Activated CD8-positive, alpha-beta memory T cell treated with anti-CD3 and anti-CD28 coated beads for 1 hour (primary cell): ENCODE measurements at places on chromosomes 11 and 22.

DNA sequence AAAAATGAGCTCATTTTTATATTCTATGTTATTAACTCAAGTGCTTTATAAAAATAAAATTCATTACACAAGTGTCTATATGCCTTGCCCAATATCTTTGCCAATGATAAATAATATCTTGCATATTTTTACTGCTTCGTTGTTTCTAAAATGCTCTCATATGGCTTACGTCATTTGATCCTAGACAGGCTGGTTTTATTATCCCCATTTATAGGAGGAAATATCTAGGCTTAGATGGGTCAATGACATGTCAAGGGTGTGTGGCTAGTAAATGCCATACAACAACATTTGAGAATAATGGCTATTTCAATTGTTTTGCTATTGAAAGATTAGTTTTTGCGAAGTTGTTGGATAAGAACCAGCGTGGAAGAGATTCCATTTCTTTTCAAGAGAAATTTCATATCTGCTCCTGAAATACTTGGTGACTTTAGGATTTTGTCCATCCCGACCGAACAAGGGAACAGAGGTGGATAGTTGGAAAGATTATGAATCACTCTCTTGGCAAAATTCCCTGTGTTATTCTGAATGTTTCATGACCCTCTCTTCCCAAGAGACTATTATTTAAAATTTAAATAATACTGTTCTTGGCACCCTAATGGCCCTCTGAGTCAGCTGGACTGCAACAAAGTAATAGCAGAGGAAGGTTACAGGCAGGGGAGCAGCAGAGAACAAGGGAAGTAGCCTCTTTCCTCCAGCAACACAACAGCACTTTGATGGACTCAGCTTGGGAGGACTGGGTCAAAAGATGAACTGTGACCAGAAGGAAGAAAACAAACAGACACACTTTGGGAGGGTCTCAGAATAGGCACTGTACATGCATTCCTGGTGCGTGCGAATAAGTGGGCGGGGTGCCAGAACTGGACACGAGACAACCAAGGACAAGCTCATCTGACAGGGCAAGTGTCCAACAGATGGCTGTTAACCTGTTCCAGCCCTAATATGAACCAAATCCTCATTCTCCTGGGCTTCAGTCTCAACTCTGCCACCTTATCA is 94.5 kb downstream of the ME3 start:
- no peak for DNase-seq

DNA sequence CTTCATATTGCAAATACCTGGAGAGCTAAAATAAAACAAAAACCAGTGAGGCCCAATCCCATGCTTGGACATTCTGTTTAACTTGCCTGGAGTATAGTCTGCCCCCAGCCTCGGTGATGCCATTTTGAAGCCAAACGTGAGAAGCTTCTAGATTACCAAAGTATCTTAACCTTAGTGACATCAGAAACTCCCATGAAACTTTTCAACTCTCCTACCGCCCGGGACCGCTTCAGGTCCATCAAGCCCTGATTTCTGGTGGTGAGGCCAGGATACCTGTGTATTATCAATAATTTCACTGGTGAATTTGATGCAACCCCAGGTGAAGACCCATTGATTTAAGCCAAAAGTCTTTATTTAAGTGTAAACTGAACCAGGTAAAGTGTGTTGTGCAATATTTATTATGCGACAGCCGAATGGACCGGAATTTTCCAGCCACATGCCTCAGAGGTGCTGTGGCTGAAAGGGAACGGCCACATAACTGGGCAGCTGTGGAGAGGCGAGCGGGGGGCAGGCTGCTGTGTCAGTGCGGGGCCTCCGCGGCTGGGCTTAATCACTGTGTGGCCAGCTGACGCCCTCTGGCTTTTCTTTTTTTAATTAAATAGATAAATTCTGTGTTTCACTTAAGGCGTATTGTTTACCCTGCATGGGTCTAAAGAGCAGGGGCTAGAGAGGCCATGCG is 385.5 kb upstream of the B3GAT1 start:
- DNase-seq = no peak

DNA sequence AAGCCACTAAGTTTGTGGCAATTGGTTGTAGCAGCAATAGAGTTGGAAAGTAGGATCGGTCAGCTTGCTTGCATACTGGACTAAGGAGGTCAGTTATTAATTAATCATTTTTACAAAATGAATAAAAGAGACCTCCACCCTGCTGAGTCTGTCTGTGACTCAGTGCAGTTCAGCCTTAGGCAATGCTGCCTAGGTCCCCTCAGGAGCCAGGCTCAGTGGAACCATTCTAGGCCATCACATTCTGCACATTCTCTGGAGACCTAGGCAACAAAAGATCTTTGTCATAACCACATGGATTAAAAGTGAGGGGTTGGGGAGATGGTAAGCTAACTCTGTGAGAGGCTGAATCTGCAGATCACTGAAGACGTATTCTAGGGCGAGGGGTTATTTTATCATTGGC is 178.7 kb upstream of the CADM1 start:
- no peak for DNase-seq

GRCh38 chr11:10857459-10857708 is 469 bp downstream of the ZBED5 start:
- DNase-seq = no peak

DNA sequence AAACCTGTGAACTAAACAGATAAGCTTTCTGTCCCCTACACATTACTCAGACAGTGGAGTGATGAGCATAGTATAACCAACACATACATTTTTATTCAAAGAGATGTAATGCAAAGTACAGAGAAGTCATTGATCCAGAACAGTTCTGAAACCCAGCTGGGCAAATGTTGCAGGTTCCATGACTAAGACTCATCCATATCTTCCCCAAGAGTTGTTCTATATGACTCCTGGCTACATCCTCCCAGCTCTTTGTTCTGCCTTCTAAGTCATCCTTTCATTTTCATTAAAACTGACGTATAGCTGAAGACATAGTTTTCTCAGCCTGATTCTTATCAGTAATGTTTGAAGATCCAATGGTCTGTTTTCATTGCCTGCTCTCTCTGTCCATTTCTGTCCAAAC is 47.3 kb downstream of the PLAAT5 start:
- no peak for DNase-seq

DNA sequence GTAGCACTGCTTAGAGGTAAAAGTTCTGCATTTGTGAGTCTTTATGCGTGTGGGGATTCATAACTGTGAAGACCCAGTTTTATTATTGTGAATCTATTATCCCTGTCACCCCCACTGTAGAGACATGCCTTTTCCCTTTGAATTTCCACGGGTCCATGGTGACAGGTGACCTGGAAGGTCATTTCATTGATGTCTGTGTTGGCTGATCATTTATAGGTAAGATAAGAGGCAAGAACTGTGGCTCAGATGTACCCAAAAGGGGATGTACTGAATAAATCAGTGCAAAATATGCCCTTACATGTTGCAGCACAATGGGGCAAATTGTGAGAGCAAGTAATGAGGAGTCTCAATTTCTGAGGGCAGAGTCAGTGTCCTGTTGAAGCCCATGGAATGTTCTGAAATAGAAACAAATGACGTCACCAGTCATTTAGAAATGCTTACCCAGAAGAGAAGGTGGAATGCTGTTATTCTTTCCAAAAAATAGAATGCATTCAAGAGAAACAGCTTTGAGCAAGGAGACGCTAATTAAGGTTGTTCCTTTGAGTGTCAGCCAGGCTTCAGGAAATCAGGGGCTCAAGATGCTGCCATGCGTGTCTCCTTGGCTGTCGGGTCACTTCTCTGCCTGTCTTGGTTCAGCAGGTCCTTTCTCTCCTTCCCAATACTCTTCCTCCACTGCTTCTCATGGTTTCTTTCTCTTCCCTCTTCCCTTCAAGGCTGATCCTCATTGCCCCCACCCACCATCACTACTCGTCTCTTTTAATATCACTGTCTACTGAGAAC is 118.7 kb upstream of the E2F8 start:
- DNase-seq = no peak

DNA sequence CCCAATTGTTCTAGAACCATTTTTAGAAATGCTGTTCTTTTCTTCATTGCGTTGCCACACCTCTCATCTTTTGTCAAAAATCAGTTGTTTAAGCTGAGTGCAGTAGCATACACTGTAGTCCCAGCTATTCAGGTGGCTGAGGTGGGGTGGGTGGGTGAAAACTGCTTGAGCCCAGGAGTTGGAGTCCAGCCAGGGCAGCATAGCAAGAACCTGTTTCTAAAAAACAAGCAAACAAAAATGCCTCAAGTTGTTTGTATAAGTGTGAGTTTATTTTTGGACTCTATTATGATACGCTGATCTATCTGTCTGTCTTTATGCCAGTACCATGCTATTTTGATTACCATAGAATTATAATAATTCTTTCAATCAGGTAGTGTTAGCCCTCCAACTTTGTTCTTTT is 62.5 kb upstream of the RRM1 start:
- DNase-seq = no peak

- no peak for DNase-seq
Observed at GRCh38 chr11:87116185-87116584, 78.5 kb downstream of the TMEM135 start.

DNA sequence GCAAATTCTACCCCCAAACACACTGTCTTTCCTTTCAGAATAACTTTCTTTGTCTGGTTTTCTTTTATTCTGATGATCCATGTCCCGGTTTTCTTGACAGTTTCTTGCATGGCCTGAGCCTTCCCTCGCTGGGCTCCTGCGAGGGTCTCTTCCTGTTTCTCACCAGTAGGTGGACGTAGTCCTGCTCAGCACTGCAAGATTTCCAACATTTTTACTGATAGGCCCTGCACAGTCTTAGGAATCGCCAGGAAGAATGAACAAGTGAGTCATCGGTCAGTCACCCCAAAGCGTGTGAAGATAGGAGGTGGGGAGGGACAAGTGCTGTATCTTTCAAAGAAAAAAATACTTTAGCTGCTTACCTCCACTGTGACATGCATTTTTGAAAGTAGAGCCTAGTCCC is 16.9 kb upstream of the KIRREL3 start:
- DNase-seq = no peak

- DNase-seq = no peak
Observed at GRCh38 chr11:31995525-31996094, 95.3 kb upstream of the RCN1 start.

DNA sequence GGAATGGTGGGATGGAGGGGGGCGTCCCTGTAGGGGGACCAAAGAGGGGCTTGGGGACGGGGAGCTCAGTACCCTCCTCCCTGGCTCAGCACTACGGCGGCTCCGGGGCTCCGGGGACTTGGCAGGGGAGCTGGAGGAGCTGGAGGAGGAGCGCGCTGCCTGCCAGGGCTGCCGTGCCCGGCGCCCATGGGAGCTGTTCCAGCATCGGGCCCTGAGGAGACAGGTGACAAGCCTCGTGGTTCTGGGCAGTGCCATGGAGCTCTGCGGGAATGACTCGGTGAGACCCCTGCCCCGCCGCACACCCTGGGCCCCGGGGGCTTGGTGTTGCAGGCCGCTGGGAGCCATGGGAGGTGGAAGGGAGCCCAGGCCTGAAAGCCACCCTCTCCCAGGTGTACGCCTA is 11.8 kb upstream of the MIF start:
- no peak for DNase-seq

- DNase-seq = no peak
Observed at GRCh38 chr22:17314487-17314886, 54.8 kb upstream of the CECR2 start.

DNA sequence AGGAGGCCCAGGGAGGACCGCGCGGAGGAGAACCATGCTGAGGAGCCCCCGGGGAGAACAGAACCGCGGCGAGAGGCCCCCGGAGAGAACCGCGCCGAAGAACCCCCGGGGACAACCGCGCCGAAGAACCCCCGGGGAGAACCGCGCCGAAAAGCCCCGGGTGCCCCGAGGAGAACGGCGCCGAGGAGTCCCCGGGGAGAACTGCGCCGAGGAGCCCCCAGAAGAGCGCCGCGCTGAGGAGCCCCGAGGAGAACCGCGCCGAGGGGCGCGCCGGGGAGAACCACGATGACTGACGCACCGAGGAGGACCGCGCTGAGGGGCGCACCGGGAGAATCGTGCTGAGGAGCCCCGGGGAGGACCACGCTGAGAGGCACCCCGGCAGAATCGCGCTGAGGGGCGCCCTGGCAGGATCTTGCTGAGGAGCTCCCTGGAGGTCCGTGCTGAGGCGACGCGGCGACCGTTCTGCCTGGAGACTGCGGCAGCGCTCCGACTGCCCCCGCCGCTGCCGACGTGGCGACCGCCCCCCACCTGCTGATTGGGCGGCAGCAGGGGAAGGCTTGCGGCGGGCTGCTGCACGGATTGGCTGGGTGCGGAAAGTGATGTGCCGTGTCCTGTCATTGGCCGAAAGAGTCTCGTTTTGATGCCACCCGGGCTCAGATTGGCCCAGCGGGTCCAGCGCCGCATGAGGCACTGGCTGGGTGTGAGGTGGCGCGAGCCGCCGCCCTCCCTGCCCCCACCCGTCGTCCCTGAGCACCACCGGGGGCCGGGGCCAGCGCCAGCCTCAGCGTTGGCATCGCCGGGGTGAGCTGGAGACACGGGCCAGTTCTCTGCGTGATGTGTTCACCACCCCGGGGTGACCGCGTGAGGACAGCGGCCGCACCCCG is at the start of gene KCNQ1OT1:
KCNQ1OT1 (minus strand) TSS at position 464 of the 884 bp plus-strand sequence.
- DNase-seq = peak; percentile 64

- no peak for DNase-seq
Observed at GRCh38 chr11:78420796-78421209, 3.2 kb upstream of the GAB2 start.

DNA sequence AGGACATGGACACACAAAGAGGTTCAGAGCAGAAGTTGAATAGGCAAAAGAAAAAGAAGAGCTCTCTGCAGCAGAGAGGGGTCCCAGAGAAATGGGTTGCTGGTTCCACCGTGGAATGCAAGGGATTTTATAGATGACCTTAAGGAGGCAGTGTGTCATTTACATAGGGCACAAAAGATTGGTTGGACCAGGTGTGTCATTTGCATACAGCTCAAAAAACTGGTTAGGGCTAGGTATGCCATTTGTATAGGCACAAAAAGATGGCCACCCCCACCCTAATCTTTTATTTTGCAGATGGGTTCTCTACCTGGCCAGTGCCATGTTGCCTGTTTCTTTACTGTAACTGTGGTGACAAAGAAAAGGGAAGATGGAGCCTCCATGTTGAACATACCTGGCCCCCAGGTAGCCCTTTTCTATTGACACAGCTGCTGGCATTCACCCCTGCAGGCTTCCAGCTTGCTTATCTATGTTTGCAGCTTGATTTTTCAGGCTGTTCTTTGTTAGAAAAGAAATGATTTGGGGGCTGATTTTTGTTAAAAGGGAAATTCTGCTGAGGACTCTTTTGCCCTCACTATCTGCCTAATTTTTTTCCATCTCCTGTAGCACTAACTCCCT is 3.1 kb upstream of the CAVIN3 start:
- no peak for DNase-seq
